ENCODE measurements at places on chromosomes 12 and 14.
A peak's percentile ranks its signal among the peaks of the same experiment; 100 is the strongest.

- no peak for DNase-seq
These were observed 5.4 kb downstream of the IFFO1 start for GRCh38 chr12:6550294-6551062.

DNA sequence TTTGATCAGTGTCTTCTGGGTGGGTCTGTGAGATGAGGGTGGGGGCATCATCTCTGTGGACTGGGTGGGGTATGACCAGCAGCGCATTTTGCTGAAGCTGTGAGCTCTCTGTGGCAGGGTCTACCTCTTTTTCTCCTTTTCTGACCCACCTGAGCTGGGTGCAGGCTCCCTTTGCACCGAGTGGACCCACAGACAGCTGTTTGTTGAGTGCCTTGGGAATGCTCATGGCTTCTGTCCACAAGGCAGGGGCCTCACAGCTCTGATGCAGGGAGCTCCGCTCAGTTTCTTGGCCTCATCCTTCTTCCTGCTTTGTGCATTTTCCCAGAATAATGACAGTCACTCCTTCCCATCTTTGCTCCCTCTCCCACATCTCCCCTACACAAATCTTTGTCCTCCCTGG, 380.6 kb downstream of the DPF3 start:
- no peak for DNase-seq

DNA sequence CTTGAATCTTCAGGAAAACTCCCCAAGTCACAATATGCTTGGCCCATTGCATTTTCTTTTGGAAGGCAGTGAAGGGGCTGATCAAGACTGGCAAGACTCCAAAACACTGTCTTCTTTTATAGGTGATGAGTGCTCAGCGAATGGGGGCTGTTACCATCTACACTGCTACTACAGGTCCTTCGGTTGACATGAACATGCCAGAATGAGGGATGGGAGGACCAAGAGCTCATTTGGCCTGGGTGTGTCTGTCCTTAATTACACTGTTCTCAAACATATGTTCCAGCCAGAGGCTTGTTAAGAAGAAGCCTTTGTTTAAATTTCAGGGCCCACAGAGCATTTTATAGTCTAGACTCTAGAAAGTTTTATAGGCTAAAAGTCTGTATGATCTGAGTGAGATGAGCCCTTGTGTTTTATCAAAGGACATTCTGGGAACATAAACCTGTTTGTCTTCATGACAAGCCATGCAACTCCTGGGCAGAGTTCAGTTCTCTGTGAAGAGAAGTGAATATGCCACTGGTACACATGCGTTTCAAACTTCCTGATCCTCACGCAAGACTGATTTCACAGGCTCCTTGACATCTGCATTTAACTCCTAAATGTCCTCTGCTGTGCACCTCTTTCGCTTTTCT, 4.7 kb upstream of the FAM234B start:
- DNase-seq = no peak

GRCh38 chr12:38417101-38417500, 100.5 kb downstream of the ALG10B start:
- DNase-seq = no peak

DNA sequence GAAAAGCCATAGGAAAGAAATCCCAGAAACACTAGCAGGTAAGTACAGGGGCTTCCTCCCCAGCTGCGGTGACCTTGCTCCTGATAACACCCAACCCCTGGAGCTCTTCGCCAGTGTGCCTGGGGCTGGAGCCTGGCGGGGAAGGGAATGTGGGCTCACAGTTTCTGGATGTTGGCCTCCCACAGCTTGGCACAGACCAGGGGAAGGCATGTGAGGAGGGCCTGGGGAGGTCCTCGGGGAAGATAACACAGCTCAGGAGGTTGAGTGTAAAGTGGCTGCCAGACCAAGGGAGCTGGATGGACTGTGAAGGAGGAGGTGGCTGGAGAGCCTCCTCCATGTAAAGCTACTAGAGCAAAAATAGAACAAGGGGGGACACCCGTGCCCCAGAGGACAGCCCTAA, 120.1 kb downstream of the BICD1 start:
- no peak for DNase-seq

GRCh38 chr12:13253966-13254760, 57.6 kb downstream of the EMP1 start:
- DNase-seq = no peak

GRCh38 chr12:76444408-76444984, 96.3 kb upstream of the BBS10 start:
- no peak for DNase-seq

- DNase-seq = no peak
These were observed 47.7 kb downstream of the C12orf50 start for GRCh38 chr12:87981495-87981894.

DNA sequence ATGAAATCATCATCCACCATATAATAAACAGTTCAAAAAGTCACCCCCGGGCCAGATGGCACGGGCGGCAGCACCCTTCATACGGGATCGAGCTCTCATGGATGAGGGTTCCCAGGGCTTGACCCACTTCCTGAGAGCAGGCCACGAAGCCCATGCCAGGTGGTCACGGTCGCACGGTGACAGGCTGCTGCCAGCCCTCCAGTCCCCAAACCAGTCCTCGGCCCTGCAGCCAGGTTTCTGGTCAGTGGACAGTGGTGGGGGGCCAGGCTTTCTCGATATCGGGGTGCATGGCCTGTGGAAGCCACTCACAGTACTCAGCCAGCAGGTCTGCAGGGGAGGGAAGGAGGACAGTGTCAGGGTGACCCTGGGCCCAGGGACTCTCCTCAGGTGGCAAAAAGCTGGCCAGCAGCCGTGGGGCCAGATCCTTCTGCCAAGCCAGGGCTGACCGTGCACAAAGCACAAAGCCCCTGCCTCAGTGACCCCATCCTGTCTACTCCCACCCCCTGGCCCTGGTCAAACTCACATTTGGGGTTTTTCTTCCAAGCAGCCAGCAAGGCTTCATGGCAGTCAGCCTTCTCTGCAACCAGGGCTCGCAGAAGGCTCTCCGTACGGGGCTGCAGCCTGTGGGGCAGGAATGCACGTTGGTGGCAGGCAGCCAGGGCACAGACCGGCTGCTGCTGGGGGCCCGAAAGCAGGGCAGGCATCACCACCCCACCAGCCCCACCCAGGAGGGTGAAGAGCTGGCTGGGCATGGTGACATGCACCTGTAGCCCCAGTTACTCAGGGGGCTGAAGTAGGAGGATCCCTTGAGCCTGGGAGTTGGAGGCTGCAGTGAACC, 33.3 kb upstream of the UBC start:
- no peak for DNase-seq

DNA sequence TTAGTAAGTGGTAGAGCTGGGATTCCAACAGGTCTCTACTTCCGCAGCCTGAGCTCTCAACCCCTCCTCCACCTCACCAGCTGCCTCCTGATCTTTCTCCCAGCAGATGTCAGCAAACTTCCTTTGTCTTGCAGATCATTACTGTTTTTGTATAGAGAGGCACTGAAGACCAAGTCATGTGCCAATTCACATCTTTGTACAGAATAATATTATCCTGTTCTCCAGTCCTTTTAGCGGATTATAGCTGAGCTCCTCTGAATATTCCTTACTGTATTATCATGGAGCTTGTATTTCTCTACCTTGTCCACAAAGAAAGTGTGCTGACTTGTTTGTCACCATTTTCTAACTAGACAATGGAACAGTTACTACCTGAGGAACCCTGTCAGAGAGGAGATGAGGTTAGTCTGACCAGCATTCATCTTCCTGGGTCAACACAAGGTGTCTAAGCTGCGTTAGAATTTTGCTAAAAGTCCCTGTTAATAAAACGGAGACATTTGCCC, 142.3 kb upstream of the ARHGAP5 start:
- DNase-seq = no peak

- DNase-seq = no peak
These were observed 37.4 kb upstream of the BMP4 start for GRCh38 chr14:53993920-53994607.

DNA sequence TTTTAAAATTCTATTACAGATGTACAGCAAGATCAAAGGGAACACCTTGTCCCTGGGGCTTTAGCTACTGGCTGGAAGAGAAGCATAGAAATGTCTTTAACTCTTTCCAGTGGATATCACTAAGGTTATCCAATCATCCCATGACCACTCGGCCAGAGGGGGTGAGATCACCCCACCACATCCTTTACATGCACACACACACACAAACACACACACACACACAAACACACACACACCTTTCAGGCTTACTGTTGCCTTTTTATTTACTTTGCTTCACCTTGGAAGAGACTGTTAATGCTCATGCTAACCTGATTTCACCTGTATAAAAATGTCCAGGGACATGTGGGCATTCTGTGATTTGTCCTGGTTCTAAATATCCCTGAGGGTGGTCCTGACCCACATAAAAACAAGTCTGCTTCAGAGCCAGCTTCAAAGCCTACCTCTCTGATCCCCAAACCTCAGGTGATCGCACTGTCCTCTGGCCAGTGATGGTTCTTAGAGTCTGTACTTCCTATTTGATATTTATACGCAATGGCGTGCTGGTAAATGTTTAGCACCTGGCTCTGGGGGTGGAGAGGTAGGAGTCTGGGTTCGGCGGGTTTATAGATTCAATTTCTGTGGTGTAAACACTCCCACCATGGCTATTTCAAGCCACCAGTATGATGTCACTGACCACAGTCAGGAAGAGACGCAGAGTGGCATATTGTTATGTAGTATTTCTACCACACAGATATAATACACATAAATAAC, 166.1 kb upstream of the EEA1 start:
- no peak for DNase-seq

GRCh38 chr14:26934151-26934550, 336.3 kb upstream of the NOVA1 start:
- no peak for DNase-seq

GRCh38 chr12:52419656-52420055, 13.5 kb upstream of the KRT82 start:
- DNase-seq = no peak

DNA sequence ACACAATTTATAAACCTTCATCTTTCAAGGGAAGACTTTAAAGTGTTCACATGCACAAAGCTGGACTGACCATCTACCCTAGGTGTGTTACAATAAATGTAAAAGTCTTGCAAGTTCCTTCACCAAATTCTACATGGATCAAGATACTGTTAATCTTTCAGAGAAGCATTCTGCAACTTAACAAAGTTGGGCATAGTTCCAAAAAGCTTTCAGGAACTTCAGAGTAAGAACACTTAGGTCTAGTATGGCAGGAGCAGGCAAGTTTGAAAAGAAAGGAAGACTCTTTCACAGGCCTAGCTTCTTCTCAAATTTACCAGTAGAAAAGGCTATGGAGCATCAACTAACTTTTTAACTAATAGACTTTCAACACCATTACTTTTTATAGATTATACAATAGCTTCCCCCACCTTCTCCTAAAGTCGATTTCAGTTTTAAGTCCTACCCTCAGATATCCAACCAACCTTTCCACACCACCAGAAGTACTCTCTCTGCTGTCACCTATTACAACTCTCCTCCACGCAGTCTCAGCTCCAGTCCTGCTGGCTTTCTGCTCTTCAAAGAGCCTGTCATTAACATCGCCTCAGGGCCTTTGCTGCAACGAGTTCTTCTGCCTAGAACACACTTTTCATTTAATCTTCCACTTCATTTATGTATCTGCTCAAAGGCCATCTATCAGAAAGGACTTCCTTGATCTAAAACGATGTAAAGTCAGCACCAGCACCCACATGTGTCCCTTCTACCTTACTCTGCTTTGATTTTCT, 333.9 kb downstream of the CEP128 start:
- DNase-seq = no peak

GRCh38 chr12:93870020-93870795, 193.0 kb downstream of the CRADD start:
- no peak for DNase-seq

DNA sequence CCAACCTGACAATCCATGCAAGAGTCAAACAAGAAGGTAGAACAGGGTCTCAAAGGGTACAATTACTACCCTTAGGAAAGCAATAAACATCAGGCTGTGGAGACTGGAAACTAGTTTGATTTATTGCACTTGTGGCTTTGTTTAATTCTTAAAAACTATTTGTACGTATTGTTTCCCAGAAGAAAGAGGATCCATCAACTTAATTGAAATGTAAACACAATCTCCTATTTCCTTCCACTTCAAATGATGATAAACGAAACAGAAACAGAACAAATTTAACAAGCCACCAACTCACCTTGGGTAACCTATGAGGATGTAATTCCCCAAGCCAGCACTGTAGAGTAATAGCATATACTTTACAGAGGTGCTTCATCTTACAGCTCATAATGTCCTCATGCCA, 8.0 kb downstream of the STXBP6 start:
- no peak for DNase-seq

GRCh38 chr14:65860956-65861611, 448.6 kb downstream of the FUT8 start:
- DNase-seq = no peak

- DNase-seq = no peak
These were observed 64.5 kb upstream of the DAAM1 start for GRCh38 chr14:59123975-59124374.

- no peak for DNase-seq
These were observed 684 bp upstream of the ABCB9 start for GRCh38 chr12:122966743-122967550.

DNA sequence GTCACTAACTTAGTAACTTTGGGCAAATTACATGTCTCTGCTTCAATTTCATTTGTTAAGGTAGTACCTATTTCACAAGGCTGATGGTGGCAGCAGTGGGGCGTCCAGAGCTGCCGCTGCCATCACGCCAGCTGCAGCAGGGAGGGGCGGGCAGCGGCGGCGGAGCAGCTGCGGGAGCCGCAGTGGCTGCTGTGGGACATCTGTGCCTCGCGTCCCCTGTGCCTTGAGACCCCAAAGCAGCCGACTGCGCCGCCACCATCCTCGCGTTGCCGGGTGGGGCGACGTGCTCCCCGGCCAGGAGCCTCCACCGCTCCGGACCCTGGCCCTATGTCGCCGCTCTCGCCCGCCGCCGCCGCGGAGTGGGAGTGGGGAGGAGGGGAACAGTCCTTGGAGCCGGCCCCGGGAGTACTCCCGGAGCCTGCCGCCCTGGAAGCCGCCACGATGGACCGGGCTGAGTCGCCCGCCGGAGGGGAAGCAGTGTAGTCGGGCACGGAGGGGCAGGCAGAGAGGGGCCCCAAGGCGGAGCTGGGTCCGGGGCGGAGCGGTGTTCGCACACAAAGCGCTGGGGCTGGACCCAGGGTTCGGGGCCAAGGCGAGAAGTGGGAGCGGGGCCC, 51.4 kb downstream of the A2M start:
- DNase-seq = peak; percentile 28

Measured in stimulated activated CD8-positive, alpha-beta memory T cell treated with anti-CD3 and anti-CD28 coated beads, Interleukin-7, amount 100 ng/mL, for 1 hour (primary cell).